ENCODE measurements at places on chromosomes 5 and 9.

DNA sequence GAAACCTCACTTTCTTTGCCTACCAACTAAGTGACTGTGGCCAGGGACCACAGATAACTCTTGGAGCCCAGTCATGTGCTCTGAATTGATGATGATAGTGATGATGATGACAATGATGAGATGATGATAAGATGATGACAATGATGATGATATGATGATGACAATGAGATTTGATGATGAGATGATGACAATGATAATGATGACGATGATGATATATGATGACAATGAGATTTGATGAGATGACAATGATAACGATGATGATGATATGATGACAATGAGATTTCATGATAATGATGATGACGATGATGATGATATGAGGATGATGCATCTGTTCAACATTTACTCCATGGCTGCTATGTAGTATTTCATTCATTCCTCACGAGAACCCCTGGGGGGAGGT lies 213.0 kb downstream of the ERCC6L2 start:
- no peak for DNase-seq

DNA sequence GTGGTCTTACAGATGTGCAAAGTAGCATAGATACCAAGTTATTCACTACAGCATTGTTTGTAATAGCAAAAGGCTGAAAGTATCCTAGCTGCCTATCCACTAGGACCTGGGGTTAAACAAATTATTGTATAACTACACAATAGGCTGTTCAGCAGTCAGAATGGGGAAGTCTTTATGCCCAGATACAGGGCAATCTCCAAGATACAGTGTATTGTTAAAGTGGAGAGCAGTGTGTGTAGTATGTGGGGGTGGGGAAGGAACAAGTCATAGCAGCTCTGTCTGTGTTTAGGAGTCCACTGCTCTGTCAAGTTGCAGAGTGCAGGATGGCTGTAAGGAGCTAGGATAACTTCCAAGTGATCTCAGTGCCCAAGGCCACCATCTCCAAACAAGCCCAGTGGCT lies 5.5 kb downstream of the PCYOX1L start:
- DNase-seq = no peak

DNA sequence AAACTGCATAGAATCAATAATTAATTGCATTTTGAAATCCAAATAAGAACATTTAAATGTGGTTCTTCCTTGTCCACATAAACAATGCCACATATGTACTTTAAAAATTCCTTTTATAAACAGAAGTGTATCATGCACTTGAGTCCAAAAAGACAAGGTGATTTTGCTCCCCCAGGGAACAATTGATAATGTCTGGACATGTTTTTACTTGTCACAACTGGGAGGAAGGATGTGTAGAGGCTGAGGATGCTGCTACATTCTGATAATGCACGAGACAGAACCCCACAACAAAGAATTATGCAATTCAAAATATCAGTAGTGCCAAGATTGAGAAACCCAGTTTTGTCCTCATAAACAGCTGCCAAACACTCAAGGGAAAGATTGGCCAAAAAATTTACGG lies 181.1 kb upstream of the ISL1 start:
- no peak for DNase-seq

- no peak for DNase-seq
Measured at GRCh38 chr9:114361542-114361941, 26.2 kb downstream of the AKNA start.

- DNase-seq = no peak
Measured at GRCh38 chr5:155027993-155028629, 14.6 kb downstream of the KIF4B start.

GRCh38 chr5:12910641-12911040 lies 1006.4 kb upstream of the CTNND2 start:
- no peak for DNase-seq

GRCh38 chr5:134088994-134089560 lies 25.4 kb upstream of the TCF7 start:
- no peak for DNase-seq

GRCh38 chr5:65927503-65928321 lies 1.3 kb downstream of the ERBIN start:
- DNase-seq = no peak

All from stimulated activated CD4-positive, alpha-beta T cell treated with anti-CD3 and anti-CD28 coated beads, Interleukin-15, amount 100 ng/mL, for 1 hour (primary cell).